ENCODE measurements at places on chromosomes 13 and 19.

- DNase-seq = peak; percentile 87
These were observed 37.3 kb downstream of the NFIC start for GRCh38 chr19:3403489-3404323.

DNA sequence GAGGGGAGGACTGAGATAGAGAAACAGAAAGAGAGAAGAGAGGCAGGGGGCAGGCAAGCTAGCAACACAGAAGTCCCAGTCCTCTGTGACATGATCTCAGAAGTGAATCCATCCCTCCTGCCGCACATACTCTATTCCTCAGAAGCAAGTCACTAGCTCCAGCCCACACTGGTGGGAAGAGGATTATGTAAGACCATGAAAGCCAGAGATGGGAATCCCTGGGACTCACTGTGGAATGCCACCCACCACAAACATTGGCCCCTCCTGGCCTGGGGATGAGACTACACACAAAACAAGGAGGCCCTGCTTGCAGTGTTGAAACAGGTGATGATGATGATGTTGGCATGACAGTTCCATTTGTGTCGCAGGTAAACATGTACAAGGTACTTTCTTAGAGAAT, 419.9 kb downstream of the IRS2 start:
- no peak for DNase-seq

DNA sequence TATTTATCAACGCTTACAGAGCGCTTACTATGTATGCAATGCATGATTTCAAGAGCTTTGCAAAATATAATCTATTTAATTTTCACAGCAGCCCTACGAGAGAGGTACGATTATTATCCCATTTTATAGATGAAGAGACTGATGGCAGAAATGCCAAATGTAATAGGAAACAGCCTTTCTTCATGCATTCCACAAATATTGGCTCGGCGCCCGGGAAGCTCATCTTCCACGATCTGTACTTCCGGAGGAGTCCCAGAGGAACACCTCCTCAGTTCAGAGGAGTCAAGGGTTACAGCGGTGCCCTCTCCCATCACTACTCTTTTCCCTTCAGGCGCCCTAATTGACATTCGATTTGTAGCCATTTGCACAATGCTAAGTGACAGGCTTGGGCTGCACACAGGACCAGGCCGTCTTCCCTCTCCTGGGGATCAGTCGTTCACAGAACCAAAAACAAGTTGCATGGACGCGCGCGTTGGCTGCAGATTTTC, 1.1 kb upstream of the ARHGAP35 start:
- peak; percentile 69 for DNase-seq

GRCh38 chr19:16113727-16114126, 2.0 kb downstream of the RAB8A start:
- DNase-seq = no peak

DNA sequence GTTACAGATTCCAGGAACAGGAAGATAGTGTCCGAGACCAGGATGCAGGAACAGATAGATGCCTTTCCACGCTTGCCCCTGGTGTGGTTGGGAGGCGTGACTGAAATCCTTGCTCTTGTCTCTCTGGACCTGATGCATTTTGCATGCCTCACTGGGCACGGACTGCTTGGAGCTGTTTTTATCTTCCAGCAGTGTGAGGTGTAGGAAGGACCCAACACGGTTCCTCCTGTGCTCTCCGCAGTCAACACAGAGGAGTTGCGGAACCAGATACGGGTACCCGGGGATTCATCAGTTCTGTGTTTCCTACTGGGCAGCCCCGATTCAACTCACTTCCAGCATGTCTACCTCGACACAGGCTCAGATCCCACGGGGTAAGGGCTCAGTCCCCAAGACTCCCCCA, 6.5 kb downstream of the DOT1L start:
- DNase-seq = no peak

DNA sequence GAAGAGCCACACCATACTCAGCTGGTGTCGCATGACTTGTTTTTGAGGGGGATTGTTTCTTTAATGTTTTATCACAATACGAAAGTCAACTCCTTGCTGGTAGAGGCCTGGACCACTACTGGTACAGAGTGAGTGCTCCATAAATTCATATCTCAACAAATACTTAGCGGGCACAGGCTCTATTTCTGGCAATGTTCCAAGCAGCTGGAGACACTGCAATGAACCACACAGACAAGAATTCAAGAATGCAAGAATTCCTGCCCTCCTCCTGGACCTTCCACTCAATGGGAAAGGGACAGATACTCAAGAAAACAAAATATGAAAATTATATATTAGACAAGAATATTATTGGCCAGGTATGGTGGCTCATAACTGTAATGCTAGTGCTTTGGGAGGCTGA, 5.1 kb upstream of the FXYD5 start:
- no peak for DNase-seq

DNA sequence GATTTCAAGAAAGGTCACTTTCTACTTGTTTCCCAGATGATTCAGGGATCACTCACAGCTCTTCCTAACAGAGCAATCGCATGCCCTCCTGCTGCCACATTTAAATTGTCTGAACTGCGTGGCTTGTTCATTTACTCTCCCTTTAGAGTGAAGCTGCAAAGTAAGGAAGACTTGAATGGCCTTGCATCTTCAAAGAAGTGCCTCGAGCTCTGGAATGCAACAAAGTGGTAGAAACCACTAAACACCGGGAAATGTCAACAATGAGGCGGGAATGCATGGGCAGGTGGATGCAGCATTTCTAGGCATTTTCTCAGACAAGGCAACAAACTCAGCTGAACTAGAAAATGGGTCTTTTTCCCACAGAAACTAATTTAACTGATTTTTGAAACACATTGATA, 10.3 kb upstream of the DACH1 start:
- DNase-seq = peak; percentile 7

DNA sequence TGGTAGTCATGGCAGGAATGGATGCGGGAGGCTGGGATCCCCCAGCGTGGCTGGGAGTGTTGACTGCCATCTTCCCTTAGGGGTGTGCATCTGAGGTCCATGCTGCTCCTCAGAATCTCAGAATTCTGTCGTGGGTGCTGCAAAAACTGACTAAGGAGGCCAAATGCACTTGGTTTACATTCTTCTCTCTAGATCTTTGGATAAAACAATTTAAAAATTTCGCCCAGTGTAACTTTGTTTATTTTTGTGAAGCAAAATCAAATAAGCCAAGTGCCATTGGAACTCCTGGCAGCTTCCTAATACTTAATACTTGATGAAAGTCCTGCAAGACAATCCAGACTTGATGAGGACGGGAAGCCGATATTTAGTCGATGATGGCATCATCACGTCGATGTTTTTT, 27.8 kb upstream of the TM9SF2 start:
- no peak for DNase-seq

GRCh38 chr19:14112809-14113385, 4.7 kb downstream of the PRKACA start:
- DNase-seq = no peak

DNA sequence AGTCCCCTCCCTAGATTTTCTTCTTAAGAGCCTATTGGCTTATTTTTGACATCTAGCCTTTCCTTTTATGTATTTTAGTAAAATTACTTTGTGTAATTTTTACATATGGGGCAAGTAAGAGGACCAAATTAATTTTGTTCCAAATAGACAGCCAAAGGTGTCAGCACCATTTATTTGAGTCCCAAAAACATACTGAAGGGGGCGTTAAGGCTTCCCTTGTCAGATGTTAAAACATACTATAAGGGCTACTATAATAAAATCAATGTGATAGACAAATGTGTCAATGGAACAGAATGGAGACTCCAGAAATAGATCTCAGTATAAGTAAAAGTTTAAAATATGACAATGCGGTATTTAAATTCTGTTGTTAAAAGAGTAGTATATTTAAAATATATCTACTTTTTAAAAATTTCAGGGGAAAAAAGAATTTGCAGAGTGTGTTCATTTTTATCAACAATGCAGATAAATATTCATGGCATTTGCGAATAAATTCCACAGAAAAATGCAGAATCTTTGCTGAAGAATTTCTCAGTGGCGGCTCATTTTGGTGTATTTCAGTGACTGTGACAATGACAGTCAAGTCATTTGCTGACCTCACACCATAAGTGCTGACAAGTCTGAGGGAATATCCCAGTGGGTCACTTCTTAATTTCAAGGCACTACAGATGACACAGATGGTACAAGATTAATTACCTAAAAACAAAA, 133.7 kb downstream of the MTUS2 start:
- DNase-seq = no peak

DNA sequence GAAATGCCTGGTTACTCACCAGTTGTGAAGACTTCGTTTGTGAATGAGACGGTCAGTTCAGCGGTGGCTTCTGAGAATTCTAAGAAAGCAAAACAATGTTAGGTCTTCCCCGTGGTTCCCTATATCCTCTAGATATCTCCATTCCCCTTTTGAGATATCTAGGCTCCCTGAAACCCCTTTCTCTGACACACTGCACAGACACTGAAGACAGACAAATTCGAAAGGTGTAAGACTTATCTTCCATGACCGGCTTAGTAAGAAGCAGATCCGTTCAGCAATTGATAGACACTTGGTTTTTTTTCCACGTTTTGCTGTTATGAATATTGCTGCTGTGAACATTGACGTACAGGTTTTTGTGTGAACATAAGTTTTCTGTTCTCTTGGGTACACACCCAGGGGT, 19.4 kb downstream of the GP6 start:
- DNase-seq = no peak

- no peak for DNase-seq
These were observed 23.0 kb downstream of the PIAS4 start for GRCh38 chr19:4030552-4030951.

- DNase-seq = no peak
These were observed 30.8 kb upstream of the ZNRF4 start for GRCh38 chr19:5424192-5424973.

DNA sequence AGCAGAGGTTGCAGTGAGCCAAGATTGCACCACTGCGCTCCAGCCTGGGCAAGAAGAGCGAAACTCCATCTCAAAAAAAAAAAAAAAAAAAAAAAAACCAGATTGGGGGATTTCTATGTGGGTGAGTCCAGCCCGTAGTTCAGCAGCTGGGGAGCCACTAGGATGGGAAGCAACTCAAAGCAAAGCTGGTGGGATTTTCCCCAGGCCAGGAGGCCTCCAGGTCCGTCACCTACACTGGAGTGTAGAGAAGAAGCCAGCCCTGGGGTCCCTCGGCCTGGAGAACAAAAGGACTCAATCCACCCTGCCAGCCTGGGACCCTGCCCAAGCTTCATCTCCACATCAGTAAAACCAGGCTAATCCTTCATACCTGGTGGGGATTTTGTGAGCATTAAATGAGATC, 121.3 kb upstream of the CACNA1A start:
- DNase-seq = no peak

- no peak for DNase-seq
These were observed 372.0 kb downstream of the RFC3 start for GRCh38 chr13:34189946-34190345.

DNA sequence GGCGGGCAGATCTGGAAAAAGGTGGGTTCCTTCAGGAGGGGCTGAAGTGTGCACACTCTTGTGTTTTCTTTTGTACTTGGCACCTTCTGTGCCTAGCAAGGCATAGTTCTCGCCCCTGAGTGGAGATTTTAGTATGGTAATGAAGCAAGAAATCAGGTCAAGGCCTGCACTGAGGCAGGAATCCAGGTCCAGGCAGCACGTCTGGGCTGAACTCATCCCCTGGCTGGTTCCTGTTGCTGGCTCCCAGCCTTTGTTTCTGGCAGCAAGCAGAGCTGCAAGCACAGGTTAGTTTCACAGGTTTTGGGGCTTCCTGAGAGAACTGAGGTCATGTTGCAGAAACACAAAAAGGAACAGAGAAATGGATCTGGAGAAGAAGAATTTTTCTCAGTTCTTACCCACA, 21.2 kb downstream of the SIGLEC7 start:
- DNase-seq = no peak

GRCh38 chr13:99367663-99368448, 60.7 kb upstream of the GPR183 start:
- no peak for DNase-seq

DNA sequence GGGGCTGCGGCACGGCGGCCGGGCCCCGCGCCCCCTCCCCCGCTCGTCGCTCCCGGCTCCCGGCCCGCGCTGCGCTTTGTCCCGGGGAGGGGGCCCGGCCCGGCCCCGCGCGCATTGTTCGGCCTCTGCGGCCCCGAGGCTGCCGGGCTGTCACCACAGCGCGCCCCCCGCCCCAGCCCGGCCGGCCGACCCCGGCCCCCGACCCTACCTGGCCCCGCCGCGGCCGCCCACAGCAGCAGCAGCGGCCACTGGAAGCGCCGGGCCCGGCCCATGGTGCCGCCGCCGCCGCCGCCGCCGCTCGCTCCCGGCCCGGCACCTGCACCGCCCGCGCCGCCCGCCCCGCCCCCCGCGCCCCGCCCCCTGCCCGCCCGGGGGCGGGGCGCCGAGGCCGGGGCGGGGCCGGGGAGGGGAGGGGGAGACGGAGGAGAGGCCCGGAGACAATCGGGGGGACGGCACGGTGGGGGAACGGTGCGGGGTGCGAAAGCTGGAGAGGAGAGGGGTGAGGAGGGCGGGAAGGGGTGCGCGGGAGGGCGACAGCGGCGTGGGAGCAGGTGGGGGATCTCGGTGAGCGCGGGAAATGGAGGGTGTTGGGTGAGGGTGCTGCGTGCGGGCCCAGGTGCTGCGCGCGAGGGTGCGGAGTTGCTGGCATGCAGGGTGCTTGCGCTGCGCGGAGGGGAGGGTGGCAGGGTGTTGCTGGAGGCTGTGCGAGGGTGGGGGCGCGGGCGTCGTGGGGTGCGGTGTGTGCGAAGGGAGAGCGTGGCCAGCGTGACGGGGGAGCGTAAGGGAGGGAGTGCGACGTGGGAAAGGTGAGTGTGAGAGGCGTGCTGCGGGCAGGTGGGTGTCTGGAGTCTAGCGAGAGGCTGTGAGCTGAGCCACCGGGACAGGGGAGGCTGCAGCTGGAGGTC, at the start of gene CADM4:
Gene CADM4, minus strand, starts transcription at position 332 of the 905 bp plus-strand sequence. Its CDS starts 60 bp downstream, at position 272.
- DNase-seq = peak; percentile 63

GRCh38 chr13:68608147-68608546, 1378.0 kb upstream of the PCDH9 start:
- DNase-seq = no peak

- no peak for DNase-seq
These were observed 6.9 kb downstream of the MTMR6 start for GRCh38 chr13:25280396-25280795.

DNA sequence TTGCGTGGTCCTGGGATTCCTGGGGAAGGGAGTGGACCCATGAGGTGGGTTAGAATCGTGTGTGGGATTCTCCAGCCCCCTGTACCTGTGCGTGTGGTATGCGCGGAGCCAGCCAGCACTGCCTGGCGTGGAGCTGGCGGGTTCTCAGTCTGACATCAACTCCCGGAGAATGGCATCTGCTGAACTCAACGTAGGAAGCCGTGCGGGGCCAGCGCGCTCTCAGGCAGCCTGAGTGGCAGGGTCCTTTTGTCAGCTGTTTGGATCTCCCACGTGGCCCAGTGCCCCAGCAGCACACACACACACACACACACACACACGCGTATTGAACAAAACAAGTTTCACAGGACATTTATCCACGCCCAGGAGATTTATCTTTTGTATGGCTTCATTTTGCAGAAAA, 28.1 kb downstream of the ATP4B start:
- DNase-seq = no peak

GRCh38 chr19:18893587-18894253, 2.2 kb downstream of the CERS1 start:
- no peak for DNase-seq

DNA sequence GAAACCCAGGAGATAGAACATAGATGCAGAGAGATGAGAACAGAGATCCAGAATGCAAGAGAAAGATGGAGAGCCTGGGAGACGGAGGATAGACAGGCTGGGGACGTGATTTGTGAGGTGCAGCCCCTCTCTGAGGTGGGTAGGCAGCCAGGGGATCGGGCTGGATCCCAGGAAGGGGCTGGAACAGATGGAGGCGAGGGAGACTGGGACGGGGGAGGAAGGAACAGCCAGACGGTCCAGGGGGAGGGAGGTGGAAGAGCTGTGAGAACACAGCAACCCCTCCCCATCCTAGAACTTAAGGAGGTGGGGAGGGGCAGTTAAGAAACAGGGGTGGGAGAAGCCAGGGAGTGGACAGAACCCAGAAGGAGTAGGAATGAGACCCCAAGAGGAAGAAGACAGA, 3.1 kb downstream of the SLC17A7 start:
- no peak for DNase-seq

Data from hepatocyte (in vitro differentiated cells).